SK-MEL-5 (cell line): ENCODE measurements at places on chromosomes 5 and 9. TPM values are rescaled to one million over a fixed set of nuclear protein-coding genes. Genes with fewer than 3 reads are reported as not detected.

GRCh38 chr5:151772029-151772845 is 483 bp downstream of the G3BP1 start:
- DNase-seq: peak; percentile 47

DNA sequence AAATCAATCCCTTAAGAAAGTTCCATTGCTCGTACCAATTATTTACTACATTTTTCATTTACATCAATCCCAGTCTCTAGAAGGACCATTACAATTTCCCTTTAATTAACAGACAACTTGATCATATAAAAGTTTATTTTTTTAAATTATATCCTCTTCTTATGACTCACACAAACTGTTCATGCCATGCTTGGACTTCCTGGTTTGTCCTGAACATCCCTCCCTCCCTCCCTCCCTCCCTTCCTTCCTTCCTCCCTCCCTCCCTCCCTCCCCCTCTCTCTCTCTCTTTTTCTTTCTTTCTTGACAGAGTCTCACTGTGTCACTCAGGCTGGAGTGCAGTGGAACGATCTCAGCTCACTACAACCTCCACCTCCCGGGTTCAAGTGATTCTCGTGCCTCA is 11.6 kb upstream of the CLTB start:
- DNase-seq: no peak

DNA sequence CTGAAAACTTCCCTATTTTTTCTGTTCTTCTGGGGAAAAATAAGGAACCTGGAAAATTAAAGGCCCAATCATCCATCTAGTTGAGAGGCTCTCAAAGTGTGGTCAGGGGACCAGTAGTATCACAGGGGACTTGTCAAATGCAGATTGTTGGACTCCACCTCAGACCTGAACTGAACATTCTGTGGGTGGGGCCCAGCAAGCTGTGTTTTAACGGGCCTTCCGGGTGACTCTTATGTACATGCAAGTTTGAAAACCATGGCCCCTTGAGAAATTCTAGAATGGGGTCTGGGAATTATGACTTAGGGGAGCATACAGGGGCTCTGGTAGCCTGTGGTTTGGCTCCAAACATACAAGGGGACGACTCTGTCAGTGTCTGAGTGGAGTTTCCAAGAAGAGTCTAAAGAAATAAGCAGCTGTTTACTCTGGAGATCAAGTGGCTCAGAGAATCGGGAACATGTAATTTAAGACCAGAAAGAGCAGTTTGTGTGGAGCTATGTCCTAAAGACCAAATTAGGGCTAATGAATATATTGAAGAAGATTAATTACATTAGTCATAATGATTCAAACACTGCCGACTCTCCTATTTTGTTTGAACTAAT is 177.4 kb downstream of the SLC28A3 start:
- DNase-seq: no peak

DNA sequence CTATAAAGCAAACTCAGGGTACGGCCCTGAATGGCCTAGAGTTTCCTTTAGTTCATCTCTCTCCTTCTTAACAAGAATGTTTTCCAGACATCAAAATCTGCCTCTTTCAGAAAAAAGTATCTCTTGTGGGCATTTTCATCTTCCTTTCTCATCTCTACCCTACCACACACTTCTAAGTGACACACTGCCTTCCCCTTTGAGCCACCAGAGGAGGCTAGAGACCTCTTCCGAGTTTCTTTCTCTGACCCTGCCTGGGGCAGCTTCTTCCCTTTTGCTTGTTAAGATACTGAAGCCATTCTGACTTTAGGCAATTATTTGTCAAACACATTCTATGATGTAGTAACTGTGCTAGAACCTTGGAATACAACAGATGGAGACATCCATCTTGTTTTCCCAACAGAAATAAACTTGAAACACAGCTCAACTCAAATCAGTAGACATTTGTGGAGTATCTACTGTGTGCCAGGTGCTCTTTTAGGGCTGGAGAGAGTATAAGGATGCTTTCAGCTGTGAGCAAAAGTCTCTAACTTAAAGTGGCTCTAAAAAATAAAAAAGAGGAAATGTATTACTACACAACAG is 8.6 kb upstream of the SV2C start:
- peak; percentile 58 for DNase-seq

GRCh38 chr5:109329333-109330237 is 80.2 kb downstream of the PJA2 start:
- DNase-seq: no peak

The F2R gene
- total RNA-seq: 6.2 and 7.0 TPM in 2 replicates

DNA sequence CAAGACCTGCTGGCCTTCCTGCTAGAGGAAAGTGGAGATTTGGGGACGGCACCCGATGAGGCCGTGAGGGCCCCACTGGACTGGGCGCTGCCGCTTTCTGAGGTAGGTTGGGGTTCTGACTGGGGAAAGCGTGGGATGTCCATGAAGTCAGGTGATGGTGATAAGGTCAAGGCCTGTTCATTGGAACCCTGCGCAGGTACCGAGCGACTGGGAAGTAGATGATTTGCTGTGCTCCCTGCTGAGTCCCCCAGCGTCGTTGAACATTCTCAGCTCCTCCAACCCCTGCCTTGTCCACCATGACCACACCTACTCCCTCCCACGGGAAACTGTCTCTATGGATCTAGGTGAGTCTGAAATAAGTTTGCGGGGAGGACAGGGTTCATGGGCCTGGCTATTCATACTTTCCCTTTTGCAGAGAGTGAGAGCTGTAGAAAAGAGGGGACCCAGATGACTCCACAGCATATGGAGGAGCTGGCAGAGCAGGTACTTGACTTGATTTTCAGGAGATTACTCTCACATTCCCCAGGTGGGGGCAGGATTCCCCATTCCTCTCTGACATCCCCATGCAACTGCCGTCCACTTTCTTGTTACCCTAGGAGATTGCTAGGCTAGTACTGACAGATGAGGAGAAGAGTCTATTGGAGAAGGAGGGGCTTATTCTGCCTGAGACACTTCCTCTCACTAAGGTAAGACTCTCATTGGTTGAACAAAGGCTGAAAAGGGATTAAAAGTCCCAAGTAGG is 505 bp downstream of the CREB3 start:
- DNase-seq: peak; percentile 59

DNA sequence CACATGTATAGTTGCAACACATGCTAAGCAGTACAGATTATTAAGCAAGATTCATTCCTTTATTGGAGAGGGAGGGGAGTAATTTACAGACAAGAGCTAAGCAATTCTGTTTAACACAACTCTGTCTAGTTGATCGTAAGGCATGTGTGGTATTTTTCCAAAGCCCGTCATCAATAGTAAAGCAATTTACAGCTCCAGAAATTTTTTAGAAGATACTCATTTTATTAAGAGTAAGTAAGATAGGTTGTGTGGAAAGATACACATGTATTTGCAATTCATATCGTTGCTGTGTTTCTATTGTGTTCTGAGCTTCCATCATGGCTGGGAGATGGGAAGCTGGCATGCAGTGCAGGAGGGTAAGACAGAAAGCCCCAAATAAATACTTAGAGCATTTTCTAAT is 289.2 kb upstream of the TMEM161B start:
- no peak for DNase-seq

The PRDM9 gene
- not detected in 2 replicates for total RNA-seq

The C7 gene
- 0.61 and 4.0 TPM in 2 replicates for total RNA-seq

- no peak for DNase-seq
Observed at GRCh38 chr9:131282688-131283422, 6.5 kb upstream of the FAM78A start.

The PCDHA10 gene
- total RNA-seq: 0.16 TPM in 1 of 2 replicates, not detected in the other

- DNase-seq: no peak
Observed at GRCh38 chr5:22567983-22568382, 285.2 kb downstream of the CDH12 start.

GRCh38 chr9:34451135-34451534 is 7.2 kb downstream of the FAM219A start:
- DNase-seq: no peak

DNA sequence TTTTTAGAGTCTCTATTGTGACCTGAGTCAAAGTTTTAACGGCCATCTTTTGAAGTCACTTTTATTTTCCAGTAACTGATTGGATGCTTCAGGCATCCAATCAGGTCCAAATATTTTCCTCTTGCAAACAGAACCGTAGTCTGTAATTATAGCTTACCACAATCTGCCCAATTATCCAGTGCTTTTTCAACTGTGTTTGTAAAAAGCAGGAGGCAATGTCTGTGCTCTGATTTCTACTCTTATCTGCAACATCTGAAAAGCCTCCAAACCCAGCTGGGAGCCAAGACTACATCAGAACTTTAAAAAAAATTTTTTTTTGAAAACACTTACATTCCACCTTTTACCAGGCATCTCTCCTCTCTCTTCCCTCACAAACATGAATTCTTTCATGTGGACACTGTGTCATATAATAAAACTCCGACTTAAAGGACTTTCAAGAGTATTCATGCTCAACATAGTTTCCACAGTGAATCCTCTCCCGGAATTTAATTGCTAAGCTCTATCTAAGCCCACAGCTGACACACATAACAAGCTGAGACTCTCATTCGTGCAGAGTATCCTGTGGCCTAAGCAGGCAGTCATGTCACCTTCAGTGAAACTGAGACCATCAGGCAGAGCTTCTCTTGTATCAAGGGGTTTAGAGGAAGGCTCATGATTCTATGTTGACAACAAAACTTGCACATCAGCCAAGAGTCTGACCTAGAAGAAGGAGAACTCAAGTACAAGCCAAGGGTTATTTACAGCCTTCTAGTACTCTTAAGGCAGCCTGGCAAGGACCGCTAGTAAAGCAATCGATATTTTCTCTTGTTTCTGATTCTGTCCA is 272.7 kb downstream of the TLE1 start:
- DNase-seq: no peak

- no peak for DNase-seq
Observed at GRCh38 chr9:127395497-127396252, 1.3 kb upstream of the SLC2A8 start.

DNA sequence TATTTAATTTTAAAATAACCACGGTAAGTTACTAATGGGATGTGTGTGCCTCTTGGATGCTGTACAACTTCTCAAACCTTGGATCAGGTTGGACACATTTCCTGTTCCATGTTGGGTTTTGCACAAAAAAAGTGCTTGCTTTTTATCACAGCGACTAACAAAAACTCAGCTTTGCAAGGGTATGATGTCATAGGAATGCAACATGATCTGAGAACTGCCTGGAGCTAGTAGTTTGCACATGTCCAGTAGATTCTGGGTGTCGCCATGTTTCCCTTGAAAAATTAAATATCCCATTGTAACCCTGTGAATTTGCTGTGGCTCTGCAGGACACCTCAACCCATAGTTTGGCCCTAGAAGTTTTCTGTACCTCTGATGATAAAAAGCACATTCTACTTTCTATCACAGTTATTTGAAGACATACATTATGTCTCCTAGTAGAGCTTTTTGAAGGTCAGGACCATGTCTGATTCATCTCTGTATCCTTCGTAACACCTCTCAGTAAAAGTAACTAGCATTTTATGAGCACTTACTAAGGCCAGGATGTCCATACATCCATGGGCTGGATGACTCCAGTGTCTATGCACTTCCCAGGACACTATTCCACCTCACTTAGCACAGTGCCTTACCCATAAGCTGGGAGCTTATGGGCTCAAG is 11.5 kb upstream of the FRMPD1 start:
- DNase-seq: peak; percentile 43

The SYNPO gene
- not detected in 2 replicates for total RNA-seq

DNA sequence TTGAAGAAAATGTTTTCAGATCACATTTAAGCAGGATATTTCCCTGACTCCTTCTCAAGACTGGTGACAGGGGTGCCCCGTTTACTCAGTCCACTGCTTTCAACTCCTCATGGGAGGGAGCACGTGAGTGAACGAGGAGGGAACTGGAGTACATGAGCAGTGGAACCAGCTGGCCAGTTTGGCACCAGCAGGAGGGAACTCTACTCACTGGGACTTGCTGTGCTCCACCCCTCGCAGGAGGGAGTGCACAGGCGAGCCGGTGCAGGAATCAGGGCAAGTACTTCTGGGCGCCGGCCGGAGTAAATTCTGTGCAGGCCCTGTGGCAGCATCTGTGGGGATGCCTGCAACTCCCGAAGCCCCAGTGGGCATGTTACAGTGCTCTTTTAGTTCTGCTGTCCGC is 1941.1 kb upstream of the C9orf72 start:
- no peak for DNase-seq

- DNase-seq: no peak
Observed at GRCh38 chr5:93431250-93431649, 149.8 kb downstream of the NR2F1-AS1 start.

DNA sequence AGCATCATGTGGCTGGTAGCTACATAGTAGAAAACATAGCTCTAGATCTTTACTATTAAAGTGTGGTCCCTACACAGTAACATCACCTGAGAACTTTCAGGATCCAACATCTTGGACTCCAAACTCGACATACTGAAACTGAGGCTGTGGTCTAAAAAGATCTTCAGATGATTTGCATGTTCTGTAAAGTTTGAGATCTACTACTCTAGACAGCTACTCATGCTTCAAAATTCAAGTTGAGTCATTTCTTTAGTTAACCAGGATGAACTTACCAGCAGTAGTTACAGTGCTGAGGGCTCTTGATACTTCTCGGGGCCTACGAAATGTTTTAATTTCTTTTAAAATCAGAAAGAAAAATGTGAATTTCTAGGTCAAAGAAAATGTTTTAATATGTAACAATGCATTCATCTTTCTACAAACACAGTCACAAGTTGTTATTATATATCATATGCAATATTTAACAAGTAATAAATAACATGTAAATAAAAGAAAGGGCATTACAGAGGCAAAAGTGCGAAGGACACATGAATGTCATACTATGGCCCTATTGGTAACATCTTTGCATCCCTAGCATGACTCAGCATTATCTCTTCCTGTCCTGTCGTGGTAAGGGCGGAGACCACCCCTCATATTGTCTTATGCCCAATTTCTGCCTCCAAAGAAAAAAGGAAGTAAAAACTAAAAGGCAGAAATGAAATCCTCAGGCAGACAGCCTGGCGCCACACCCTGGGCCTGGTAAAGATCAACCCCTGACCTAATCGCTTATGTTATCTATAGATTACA is 563.9 kb upstream of the TLE4 start:
- no peak for DNase-seq

DNA sequence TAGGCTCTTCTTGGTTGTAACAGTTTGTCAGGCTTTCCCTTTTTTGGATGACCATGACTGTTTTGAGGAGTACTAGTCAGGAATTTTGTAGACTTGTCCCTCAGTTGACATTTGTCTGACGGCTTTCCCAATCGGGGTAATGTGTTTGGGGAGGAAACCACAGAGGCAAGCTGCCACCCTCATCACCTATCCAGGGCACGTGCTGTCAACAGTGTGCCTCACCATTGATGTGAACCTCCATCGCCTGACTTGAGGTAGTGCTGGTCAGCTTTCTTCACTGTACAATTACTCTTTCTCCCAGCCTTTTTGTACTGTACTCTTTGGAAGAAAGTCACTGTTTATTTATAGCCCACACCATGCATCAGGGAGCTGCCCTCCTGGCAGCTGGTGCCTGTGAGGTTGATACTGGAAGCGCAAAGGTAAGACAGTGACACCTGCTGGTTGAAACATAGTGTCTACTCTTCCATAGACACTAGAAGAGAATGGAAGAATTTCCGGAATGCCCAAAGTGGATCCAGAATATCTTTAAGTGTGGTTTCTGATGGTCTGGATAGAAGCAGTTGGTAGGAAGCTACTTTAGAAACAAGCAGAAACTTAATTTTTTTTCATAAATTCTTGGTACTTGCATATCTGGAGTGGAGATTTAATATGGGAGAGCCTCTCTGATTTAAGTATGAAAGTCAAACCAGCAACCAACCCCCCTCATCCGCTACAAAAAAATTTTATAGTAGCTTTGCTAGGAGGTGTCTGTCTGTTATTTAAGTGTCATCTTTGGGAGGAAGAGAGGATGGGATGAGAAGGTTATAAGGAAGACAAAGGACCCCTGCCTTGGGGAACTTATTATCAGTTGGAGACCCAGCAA is 69.3 kb downstream of the SNX30 start:
- DNase-seq: peak; percentile 75
